ENCODE measurements at places on chromosomes 7 and 10.

DNA sequence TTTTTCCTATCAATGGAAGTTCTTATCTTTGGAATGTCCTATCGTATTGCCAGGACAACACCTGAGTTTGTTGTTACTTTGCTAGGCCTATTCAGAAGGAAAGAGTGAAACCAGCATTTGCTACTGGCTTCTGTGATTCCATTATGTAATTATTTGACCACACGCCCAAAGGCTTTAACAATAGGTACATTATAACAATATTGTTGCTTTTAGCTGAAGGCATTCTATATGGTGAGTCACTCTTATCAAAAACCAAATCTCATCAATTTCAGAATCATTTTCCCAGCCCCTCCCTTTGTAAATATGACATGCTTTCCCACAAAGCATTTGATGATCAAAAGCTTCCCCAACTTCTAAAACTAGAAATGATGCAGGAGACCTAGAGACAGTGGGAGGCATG, 294.4 kb upstream of the NEBL start:
- DNase-seq = no peak

- DNase-seq = peak; percentile 58
Measured at GRCh38 chr7:7867846-7868571, 100.6 kb upstream of the GLCCI1 start.

DNA sequence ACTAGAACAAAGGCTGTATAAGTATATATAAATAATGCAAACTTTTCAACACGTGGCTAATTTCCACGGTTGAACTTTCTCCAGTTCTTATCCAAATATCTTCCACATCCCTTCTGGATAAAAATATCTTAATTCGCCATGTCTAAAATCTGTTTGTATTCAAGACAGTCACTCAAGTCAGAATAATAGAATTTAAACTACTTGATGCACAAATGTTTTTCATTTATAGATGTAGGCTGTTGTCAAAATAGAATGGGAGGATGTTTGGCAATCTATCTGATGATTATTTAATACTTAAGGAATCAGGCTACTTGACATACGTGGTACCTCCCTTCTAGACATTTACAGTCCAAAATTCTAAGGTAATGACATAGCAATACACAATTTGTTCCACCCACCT, 204.3 kb downstream of the TWIST1 start:
- no peak for DNase-seq

DNA sequence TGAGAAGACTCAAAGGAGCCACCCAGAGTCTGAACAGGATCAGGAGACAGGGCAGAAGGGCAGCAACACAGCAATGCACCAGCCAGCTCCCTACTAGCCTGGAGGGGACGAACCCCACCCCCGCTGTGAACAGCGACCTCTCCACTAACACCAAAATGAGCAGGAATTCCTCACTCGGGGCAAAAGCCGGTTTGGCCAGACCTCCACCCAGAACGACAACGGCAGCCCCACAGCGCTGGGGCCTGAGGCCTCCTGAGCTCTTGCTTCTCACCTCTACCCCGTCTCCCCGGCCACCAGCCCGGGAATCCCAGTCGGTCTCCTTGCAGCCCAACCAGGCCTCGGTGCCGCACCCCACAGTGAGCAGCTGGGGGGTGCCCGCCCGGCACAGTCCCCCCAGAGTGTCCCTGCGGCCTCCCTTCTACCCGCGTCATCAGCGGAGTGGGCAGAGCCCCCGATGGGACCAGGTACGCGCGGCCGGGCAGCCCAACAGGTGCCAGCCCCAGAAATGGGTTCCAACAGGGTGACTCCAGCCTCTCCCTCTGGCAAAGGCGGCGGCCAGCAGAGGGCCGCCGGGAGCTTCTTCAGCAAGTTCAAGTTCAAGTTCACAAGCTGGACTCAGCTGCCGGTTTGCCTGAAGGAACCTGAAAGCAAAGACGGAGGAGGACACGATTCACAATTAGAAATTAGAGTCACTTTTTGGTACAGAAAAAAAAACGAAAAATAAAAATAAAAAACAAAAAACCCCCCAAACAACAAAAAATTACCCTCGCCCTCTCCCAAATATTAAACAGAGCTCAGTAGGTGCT, 129.0 kb downstream of the MARCHF5 start:
- no peak for DNase-seq

- no peak for DNase-seq
Measured at GRCh38 chr7:117665368-117665767, 185.5 kb downstream of the CFTR start.

- no peak for DNase-seq
Measured at GRCh38 chr10:11170993-11171851, 153.6 kb downstream of the CELF2 start.

- no peak for DNase-seq
Measured at GRCh38 chr7:3073763-3074458, 30.2 kb upstream of the CARD11 start.

DNA sequence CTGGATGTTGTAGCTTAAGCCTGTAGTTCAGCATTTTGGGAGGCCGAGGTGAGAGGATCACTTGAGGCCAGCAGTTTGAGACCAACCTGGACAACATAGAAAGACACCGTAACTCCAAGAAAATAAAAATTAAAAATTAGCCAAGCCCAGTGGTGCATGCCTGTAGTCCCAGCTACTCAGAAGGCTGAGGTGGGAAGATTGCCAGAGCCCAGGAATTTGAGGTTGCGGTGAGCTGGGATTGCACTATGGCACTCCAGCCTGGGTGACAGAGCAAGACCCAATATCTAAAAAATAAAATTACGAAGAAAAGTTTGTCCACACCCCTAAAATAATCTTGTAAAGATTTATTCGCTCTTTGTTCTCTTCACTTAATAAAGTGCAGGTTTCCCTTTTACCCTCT, 951.0 kb downstream of the TYW1 start:
- no peak for DNase-seq

- DNase-seq = no peak
Measured at GRCh38 chr10:4359003-4359402, 467.0 kb upstream of the AKR1E2 start.

GRCh38 chr10:91477236-91477635, 67.1 kb downstream of the HECTD2 start:
- DNase-seq = no peak

DNA sequence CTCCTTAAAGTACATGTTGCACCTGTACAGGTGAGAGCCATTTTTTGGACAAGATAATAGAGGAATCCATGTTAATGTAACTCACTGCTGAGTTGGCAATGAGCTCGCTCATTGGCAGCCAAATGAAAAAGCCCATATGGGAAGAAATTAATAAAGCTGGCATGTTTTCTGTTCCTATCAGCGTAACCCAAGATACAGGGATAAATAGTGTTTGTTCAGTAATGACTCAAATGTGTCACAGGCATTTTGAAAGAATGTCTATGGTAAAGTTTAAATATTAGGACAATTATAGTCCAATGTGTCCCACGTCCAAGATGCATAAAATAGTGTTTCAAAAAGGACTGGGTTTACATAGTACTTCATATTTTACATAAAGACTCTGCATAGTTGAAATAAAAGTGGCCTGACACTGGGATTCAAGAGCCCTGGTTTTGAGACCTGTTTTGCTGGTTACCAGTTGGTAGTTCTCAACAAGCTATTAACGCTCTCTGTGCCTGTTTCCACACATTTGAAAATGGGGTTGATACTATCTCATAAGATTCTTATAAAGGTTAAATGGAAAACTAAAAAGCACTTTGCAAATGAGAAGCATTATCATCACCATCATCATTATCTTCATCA, 49.1 kb downstream of the MTURN start:
- no peak for DNase-seq

- no peak for DNase-seq
Measured at GRCh38 chr10:68435803-68436202, 28.7 kb upstream of the RUFY2 start.

DNA sequence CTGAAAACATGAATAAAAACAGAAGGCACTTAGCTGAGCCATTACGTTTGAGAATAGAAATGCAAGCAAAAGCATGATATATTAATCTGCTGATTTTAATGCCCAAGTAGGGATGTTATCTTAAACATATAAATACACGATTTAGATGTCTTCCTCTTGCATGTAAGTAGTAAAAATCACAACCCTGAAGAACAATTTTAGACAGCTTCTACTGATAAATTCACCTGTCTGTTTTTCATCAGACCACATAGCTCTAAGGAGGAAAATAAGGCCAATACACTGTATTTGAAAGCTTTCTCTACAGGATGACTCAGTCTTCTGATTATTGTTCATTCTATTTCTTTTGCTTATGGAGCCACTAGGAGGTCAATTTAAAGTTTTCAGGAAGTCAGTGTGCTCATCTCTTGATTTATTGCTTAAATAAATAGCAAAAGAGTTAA, 210.9 kb upstream of the CHRM2 start:
- DNase-seq = no peak

GRCh38 chr7:2622869-2623697, 8.7 kb upstream of the TTYH3 start:
- DNase-seq = no peak

GRCh38 chr7:107678110-107678753, 17.6 kb downstream of the SLC26A4 start:
- DNase-seq = no peak

- no peak for DNase-seq
Measured at GRCh38 chr7:43137811-43138210, 25.4 kb downstream of the HECW1 start.

- DNase-seq = no peak
Measured at GRCh38 chr10:35781643-35782035, 139.5 kb upstream of the FZD8 start.

GRCh38 chr10:19931894-19932590, 115.8 kb downstream of the PLXDC2 start:
- no peak for DNase-seq

- DNase-seq = no peak
Measured at GRCh38 chr7:28144266-28144665, 36.3 kb downstream of the JAZF1 start.

DNA sequence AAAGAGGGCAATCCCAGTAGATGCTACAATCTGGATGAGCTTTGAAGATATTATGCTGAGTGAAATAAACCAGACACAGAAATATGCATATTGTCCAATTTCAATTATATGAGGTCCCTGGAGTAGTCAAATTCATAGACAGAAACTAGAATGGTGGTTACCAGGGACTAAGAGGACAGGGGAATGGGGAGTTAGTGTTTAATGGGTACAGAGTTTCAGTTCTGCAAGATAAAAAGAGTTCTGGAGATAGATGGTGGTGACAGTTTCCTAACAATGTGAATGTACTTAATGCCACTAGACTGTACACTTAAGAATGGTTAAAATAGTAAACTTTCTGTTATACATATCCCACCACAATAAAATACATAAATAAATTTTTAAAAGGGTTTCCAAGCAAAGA, 236.6 kb downstream of the ELMO1 start:
- no peak for DNase-seq

Data from HL-60 (cell line).